Stimulated activated CD4-positive, alpha-beta T cell treated with anti-CD3 and anti-CD28 coated beads, Interleukin-12 subunit alpha, Interleukin-12 subunit beta, amount 100 ng/mL, for 24 hours (primary cell): ENCODE measurements at places on chromosomes 7 and 10.

GRCh38 chr7:5421714-5422395 is 1.8 kb downstream of the TNRC18 start:
- no peak for DNase-seq

GRCh38 chr10:50394832-50395231 is 143.5 kb upstream of the ASAH2 start:
- no peak for DNase-seq

DNA sequence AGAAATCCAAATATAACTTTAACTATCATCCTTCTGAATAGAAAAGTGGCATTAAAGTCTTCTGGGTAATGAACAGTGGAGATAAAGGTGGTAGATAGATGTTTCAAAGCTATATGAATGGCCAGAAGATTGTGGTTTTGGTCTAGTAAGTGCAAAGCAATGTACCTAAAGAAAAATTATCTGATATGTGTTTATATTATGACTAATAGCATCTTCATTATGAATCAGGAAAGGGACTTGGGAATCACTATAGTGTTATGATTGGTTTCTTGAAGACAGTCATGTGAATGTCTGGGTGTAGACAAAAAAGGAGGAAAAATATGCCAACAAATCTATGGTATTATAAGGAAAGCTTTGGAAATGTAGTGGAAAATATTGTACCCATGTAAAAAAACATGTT is 3.0 kb downstream of the ZNF518A start:
- DNase-seq, result no peak

DNA sequence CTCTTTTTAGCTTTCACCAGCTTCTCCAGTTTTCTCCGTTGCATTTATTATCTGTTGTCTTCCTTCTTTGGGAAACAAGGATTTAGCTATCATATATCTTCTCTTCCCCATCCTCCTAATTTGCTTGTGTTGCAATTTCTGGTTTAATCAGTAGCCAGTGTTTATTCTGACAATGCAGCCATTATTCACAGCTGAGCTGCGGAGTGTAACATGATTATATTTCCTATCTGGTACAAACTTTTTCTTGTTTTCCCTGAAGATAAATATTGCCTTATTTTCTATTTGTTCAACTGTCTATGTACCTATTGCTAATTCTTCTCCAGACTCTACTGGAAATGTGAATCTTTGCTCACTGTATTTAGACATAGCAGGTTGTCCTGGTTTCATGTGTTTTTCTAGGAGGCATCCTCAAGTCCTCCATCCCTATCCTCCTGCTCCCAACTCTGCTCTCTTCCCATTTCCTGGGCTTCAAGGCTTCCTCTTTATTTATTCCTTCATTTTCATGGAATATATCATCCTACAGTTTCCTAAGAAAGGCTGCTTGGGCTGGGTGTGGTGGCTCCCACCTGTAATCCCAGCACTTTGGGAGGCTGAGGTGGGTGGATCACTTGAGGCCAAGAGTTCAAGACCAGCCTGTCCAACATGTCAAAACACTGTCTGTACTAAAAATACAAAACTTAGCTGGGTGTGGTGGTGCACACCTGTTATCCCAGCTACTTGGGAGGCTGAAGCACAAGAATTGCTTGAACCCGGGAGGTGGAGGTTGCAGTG is 72.4 kb upstream of the KDM7A start:
- no peak for DNase-seq

DNA sequence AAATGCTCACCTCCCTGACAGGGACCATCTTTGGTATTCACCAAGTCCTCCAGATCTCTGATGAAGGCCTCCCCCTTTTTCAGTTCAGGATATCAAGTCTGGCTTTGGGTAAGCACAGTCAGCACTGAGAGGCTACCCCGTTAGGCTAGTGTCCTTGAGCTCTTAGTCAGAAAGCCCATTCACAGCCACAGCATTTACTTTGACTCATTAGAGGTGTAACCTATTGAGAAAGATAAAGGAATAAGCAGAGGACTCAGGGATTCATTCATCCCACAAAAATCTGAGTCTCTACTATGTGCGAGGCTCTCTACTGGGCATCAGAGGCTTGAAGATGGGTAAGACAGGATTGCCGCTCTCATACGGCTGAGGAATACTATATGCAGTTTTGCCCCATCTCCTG is 14.0 kb upstream of the RAMP3 start:
- DNase-seq, result no peak

GRCh38 chr10:7601023-7601656 is 65.6 kb downstream of the ITIH5 start:
- DNase-seq, result no peak

- no peak for DNase-seq
Observed at GRCh38 chr7:78024591-78024990, 226.0 kb downstream of the PHTF2 start.

DNA sequence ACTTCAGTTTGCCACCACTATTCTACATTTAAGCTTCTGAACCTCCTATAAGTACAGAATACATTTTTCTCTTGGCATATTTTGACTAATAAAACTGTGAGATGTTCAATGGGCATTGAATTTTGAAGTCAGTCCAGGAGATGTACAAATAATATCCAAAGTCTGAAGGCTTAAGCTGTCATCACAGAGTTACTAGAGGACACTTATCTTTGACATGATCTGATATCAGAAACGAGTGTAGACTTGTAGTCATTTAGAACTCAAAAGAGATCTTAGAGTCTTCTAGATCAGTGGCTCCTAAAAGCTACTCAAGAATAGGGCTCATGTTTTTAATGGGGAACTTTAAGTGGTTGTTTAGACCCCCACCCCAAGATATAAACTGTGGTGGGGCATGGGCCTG is 160.5 kb downstream of the ARID5B start:
- no peak for DNase-seq

DNA sequence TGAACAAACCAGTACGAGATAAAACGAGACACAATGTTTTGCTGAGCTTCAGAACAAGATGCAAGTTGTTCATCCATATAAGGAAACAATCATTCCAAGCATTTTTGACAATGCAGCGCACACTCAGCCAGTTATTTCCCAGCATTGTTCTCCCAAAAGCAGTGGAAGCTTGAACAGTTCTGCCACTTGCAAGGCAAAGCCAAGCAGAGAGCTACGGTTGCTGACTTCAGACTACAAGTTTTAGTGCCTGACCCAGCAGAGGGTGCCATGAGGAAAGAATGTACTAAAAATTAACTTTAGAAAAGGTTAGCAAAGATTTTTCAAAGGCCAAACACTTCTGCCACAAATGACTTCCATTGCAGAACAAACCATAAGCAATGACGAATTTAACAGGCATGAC is 152.5 kb downstream of the SLC25A13 start:
- DNase-seq, result no peak

DNA sequence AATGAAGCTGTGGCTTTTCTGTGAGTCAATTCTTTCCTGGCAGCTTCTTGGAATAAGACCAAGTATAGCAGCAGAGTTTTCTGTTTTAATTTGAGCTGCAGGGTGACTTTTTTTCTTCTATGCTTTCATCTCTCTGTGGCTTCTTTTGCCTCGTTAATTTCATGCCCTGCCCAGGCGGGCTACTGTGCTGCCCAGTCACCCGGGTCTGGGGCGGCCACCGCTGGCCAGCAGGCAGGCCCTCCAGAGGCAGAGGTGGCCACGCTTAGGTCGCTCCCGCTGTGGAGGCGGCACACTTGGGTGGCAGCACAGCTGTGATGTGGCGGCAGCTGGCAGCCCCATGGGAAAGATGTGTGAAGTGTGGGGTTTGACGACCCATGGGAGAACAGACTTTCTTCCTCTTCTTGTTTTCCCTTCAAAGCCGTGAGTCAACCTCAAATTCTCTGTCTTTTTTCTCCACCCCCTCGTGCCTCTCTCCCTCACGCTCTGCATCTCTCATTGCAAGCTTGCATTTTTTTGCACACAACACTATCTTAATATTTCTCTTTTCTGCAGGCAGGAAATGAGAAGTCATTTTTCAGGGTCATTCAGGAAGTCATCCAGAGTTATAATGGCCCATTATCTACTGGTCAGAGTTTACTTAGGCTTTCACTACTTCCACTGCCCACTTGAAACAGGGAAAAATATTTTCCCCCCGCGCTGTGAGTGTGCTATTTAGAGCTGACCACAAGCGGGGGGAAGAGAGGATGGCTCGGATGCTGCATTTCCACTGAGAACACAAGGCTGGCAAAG is 67.8 kb downstream of the EGFR start:
- no peak for DNase-seq

DNA sequence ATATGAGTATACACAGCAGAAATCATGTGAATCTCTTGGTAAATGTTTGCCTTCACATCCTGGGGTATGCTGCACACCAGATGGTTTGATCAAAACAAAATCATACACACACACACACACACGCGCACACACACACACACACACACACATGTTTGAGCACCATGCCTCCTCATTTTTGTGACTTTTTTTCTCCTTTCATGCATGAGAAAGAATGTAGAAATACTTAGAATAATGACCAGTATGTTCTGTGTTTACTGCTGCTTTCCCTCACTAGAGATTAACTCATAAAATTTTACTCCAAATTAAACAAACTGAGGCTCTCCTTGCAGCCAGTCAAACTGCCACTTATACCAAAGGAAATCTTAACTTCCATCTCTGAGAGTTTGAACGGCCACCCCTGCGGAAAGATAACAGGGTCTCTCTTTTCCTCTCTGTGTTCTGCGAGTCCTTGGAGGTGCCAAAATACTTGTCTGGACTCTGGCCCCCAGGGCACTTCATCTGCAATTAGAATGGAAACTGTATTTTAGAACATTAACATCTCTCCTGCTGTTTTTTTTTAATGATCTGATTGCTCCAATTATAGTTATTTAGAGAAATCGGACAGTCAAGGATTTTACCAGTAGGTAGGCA is 320.8 kb upstream of the NFE2L3 start:
- DNase-seq, result no peak
